ENCODE measurements at places on chromosomes 4 and X.

DNA sequence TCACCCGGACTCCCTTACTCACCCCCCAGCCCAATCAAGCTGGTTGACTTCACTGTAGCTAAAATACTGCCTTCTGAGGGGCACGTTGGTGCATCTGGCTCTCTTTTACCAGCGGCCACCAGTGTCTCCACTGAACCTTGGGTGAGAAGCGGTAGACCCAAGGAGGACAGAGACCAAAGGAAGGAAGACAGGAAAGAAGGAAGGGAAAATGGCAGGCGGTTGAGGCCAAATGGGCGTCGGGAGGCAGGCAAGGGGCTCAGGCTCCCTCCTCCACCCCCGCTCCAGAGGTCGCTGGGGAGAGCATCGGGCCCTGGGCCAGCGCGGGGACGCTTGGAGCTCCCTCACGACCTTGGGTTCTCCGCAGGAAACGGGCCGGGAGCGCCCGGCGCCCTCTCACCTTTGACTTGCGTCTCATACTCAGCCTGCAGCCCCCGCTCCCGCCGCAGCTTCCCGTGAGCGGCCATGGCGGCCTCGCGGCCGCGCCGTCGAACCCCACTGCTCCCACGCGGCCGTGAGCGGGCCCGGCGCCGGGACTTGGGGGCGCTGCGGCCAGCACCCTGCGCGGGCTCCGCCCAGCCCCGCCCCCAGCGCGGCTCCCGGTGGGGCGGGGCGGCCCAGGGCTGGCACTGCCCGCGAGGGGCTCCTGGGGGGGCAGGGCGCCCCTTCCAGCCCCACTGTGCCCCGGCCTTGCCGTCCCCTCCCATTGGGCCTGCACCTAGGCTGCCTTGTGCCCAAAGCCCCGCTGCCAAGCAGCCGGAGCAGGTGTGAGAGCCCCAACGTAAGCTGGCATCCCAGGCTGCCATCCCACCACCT is at the start of gene ARHGAP4:
TSS of gene ARHGAP4 (minus strand) at position 526 of the 813 bp plus-strand sequence. CDS start at position 464, 62 bp downstream.
- no peak for DNase-seq

DNA sequence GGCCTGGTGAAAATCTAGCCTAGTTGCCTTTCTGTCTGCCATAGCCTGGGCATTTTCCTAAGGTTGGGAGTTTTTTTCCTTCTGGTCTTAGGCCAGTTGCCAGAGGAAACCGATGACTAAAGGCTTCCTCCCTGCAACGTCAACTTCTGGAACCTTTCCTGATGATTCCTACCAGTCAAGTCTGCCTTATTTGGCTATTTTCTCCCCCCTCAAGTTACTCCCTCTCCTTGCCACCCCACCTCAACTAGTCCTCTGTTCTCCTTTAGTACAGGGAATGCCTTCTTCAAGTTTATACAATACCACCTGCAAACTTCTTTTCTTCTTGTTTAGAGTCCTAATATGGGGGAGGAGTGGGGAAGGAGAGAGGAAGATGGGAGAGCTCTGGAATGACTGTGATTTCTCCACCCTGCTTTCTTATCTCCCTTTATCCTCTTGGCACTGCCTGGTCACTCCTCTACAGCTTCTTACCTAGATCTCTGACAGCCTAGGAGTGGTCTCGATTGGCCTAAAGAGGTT is 10.6 kb downstream of the MSN start:
- DNase-seq = no peak

GRCh38 chr4:88822034-88822789 is 124.6 kb upstream of the NAP1L5 start:
- DNase-seq = no peak

GRCh38 chr4:20890761-20891160 is 190.5 kb downstream of the PACRGL start:
- no peak for DNase-seq

DNA sequence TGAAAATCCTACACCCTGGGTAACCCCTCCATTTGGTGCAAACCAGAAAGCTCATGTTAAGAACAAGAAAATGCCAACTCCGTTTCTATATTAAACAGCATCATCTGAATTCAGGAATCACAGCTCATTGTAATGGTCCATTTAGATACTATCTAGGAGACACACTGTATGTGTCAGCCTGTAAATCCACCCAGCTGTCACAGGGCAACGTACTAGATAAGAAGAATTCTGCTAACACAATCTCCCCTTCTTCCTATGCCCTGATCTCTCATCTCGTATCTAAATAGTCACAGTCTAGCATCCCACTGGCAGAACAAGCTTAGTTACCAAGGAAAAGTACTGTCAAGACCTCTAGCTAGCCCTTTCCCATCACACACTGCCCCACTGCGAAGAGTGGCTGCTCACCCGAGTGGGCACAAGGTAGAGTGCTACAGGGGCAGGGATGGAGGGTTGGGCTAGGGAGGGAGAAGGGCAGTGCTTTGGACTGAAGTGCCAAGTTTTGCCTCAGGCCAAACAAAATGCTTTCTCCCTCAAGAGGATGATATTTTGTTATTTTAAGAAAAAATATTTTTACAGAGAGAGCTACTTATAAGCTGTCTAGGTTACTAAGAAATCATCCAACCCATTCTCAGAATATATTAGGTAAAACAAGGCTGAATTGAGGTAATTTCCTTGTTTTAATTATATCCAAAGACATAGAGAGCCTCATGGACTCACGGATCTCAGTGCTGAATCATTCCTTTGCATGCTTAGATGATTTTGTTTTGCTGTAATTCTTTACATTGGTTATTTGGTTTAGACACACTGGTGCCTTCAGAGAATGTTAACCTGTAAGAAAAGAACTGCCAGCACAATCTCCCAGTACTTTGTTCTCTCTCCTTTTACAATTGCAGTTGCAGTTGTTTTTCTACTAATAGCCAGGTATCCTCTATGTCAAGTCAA is 196.6 kb downstream of the PRDM5 start:
- DNase-seq = no peak

DNA sequence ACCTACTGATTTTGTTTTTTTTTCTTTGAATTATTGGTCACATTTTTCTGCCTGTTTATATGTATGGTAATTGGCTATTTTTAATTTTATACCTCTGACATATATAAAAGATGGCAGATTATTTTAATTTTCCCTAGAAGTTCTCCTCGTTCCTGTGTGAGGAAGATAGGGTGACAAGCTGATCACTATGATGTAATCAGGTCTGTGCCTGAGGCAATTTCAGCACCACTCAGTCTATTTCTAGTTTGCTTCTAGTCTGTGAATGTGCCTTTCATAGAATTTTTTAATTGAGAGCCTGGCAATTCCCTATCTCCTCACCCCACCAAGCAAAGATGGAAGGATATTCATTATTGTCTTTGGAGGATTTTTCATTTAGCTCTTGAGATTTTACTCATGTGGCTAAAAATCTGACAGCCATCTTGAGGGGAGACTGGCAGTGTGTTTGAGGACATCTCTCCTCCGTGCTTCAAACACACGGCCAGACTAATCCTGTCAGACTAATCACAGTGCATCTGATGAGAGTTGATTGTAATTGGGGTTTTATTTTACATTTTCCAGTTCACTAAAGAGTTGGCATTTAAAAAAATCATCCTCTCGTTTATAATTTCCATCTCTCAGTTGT is 500.3 kb downstream of the TRIML1 start:
- no peak for DNase-seq

GRCh38 chrX:101362757-101363156 is 14.2 kb upstream of the TIMM8A start:
- no peak for DNase-seq

- no peak for DNase-seq
Observed at GRCh38 chrX:104270212-104270611, 15.5 kb upstream of the ESX1 start.

- DNase-seq = no peak
Observed at GRCh38 chrX:111823128-111823527, 52.9 kb upstream of the TRPC5OS start.

DNA sequence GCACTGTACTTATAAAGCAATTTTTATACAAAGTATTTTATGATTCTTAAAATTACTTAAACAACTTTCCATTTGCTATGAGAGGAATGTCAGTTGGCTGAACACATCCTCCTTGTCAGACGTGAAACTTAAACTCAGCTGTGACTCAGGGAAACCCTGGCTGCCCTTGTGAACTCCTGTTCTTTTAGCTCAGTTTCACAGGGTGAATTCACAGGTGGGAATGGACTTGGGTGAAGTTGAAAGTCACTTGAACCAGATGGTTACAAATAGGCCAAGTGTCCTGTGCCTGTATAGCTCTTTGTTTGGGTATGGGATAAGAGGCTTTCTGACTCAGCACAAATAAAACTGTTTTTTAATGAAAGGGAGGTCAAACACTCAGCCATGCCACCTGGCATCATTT is 67.4 kb upstream of the FAM47B start:
- DNase-seq = no peak

DNA sequence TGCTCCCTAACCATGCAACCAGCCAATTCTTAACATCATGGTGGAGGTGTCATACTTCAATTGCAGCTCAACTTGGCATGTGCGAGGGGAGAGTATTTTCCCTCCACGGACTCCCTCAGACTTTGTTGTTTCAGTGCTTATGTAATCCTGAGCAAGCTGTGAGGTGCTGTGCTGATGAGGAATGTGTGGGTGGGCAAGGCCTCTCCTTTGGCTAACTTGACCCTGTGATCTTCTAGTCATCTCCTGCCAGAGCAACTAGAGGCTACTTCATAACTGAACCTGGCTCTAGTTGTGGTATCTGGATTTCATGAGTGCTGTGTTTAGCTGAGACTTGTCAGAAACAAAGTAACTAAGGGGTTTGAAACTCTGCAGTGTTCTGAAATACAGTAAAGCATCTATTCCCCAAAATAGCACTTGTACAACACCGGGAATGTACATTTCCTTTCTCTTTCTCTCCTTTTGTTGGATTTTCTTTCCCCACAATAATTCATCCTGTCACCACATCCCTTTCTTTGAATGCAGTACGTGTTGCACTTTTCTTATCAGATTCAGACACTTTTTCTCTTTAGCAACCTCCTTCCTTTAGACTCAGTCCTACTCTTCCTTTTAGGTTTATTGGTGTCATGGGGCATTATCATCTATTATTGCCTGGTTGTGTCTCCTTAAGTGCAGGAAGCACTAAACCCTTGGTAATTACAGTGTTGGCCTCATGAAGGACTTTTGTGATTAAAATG is 415.2 kb upstream of the NR3C2 start:
- no peak for DNase-seq

- no peak for DNase-seq
Observed at GRCh38 chr4:121192013-121192412, 27.9 kb upstream of the TNIP3 start.

DNA sequence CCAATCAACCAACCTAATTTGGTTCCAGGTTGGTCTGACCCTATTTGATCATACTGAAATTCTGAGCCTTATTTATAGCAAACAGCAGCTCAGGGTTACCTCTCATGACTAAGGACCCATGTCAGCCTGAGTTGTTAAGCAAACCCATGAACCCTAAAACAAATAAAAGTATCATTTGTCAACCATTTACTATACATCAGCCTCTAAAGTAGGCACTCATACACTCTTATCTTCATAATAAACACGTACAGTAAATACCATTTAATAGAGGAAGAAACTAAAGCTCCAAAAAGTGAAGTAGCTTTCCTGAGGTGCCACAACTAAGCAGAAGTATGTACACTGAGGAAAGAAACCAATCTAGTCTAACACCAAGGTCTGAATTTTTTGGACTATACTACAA is 25.2 kb downstream of the MANBA start:
- peak; percentile 44 for DNase-seq

DNA sequence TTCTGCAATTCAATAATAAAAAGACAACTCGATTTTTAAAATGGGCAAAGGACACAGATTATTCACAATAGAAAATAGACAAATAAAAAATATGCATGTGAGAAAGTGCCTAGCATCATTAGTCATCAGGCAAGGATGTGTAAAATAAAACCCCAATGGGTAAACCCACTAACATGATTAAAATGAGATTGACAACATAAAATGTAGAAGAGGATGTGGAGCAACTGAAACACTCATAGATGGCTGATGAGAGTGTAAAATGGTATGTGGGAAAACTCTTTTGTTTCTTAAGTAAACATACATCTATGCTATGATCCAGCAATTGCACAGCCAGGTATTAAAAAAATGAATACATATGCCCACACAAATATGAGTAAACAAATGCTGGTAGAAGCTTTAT is 177.6 kb downstream of the IQCM start:
- DNase-seq = no peak

- peak; percentile 55 for DNase-seq
Observed at GRCh38 chr4:101346351-101347266, 717 bp downstream of the PPP3CA start.

DNA sequence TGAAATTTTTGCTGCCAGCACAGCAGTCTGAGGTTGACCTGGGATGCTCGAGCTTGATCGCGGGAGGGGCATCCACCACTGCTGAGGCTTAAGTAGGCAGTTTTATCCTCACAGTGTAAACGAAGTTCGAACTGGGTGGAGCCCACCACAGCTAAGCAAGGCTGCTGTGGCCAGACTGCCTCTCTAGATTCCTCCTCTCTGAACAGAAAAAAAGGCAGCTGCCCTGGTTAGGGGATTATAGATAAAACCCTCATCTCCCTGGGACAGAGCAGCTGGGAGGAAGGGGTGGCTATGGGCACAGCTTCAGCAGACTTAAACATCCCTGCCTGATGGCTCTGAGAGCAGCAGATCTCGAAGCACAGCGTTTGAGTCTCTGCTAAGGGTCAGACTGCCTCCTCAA is 314.6 kb downstream of the STPG2 start:
- no peak for DNase-seq

GRCh38 chr4:84877051-84877833 is 89.2 kb downstream of the WDFY3 start:
- no peak for DNase-seq

- peak; percentile 17 for DNase-seq
Observed at GRCh38 chr4:132642016-132642817, 506.9 kb upstream of the PCDH10 start.

GRCh38 chr4:8558080-8558960 is 21.9 kb upstream of the GPR78 start:
- DNase-seq = no peak

DNA sequence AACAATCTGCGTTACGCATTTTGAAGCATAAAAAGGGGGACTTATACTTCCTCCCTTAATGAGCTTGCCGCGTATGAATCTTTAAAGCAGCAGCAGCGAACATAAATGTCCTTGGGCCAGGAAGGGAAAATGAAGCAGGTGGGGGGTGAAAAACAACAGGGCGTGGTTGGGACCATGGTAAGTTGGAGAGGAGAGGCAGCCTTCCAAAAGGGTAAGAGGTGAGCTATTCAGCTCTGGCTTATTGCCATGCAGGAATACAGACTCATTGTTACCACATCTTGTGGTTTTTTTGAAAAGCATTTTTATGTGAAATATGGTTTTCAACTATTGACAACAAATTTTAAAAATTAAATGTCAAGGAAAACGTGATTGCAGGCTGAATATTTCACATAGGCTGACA is 710.7 kb upstream of the FAM241A start:
- DNase-seq = no peak

DNA sequence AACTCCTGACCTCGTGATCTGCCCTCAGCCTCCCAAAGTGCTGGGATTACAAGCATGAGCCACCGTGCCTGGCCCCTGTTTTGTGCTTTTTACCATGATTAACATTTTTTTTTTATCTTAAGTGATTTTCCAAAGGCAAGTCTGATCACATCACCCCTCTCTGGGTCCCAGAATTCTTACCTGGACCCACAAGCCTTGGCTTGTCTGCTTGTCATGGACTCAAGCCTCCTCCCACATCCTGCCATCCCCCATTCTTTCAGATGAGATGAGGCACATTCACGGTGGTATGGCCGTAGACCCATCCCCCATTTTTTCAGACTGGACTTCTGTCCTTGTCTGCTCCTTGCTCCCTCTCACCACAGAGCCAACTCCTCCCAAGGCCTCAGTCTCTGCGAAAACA is 55.3 kb downstream of the APLN start:
- DNase-seq = no peak

- DNase-seq = no peak
Observed at GRCh38 chr4:99447079-99447478, 11.9 kb upstream of the ADH7 start.

- no peak for DNase-seq
Observed at GRCh38 chr4:1604706-1605205, 79.4 kb downstream of the FAM53A start.

Data from NCI-H2029 (cell line).